Left kidney (tissue), 8 donors: ENCODE measurements at places on chromosomes 1 and 21.
A peak's percentile ranks its signal among the peaks of the same experiment; 100 is the strongest.

DNA sequence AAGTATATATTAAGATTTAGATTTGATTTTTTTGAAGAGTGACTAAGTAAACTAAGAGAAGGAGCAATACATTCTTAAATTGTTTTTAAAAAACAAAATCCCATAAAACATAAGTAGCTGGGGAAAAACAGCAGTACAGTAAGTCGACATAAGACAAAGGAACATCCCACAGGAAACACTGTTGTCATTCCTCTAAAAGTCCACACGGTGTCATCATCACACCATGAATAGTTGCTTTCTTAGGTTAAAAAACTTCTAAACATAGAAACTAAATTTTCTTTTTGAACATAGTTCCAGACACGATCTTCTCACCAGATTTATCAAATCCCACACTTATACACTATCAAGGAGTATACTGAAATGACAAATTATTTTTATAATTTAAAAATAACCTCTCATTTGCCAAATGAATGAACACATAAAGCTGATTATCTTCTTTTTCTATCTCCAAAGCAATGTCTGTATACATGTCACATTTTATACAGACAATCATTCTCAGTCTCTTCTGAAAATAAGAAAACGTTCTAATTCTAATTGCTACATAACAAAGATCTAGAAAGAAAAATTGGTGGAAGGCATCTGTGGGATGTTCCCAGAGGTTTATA lies 15.8 kb downstream of the ODF2L start:
- peak; percentile 70 for DNase-seq

GRCh38 chr1:67118191-67118590 lies 16.6 kb downstream of the C1orf141 start:
- DNase-seq = no peak

DNA sequence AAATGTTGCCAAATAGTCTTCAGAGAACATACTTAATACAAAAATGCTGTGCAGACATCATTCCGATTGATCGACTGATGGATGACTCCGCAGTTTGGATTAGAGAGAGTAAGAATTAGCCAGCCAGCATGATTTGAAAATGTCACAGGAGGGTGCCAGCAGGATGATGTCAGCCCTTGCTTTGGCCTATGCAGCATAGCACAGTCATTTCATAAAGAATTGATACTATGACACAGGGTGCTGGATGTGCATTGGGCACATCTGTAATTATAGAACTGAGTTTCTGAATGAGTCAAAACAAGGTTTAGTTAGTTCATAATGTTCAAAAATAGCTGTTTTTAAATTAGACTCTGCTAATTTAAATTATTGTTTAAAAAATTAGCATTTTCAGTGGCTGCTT lies 21.6 kb upstream of the TRAF5 start:
- no peak for DNase-seq

DNA sequence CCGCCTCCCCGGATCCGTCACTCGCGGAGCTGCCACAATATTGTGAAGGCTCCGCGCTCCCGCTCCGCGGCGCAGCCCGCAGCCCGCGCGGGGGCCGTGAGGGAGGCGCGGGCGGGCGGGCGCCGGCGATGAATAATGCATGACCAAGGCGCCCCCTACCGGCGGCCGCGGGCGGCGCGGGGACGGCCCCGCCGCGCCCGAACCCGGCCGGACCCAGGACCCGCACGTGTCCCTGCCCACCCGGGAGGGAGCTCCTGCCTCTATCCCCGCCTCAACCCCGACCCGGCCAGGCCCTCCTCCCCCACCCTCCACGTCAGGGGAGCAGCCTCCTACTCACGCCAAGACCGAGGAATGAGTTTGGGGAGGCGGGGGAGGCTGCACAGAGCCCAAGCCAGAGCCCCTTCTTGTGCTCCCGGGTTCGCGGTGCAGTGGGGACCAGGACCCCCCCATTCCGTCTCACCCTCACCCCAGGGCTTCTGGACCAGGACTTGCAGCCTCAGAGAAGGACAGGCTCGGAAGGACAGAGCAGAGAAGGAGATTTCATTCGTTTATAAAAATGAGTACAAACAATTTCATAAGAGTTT lies 70.8 kb upstream of the CASZ1 start:
- DNase-seq = no peak

DNA sequence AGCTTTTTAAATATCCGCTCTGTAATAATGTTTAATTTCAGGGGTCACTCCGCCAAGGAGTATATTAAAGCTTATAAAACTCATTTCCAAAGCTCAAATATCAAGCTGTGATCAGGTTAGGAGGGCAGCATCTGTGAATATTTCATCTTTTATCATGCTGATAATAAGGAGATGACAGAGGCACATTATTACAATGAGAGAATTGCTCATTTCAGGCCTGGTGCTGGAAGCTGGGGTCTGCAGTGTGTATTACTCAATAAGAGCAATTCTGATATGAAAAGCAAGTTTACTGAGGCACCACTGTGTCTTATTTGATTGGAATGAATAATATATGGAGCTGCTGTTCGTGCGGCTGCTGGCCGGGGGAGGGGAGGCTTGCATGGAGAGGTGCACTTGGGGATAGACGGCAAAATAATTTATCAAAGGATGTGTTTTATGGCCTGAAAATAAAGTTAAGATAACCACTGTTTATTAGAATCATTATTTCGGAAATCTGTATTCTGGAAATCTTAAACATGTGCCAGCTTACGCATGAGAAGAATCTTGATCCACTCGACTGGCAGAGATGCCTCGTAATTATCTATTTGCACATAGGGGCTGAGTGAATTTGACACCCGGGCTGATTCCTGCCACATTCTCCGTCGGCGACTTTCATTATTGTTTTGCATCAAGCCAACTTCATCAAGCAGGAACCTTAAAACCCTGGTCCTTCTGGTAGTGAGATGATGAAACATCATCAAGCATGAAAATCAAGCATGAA lies 173.2 kb downstream of the RRAGC start:
- DNase-seq = no peak

DNA sequence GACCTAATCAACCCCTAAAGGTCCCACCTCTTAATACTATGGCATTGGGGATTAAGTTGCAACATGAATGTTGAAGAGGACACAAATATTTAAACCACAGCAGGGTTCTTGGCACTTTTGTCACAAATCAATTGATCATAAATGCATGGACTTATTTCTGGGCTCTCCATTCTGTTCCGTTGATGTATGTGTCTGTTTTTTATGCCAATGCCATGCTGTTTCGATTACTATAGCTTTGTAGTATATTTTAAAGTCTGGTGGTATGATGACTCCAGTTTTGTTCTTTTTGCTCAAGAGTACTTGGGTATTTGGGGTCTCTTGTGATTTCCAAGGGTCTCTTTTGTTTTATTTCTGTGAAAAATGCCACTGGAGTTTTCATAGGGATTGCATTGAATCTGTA lies 34.7 kb upstream of the PLA2G2A start:
- no peak for DNase-seq

- DNase-seq = peak; percentile 70
Measured at GRCh38 chr1:169546087-169546995, 39.9 kb downstream of the F5 start.

DNA sequence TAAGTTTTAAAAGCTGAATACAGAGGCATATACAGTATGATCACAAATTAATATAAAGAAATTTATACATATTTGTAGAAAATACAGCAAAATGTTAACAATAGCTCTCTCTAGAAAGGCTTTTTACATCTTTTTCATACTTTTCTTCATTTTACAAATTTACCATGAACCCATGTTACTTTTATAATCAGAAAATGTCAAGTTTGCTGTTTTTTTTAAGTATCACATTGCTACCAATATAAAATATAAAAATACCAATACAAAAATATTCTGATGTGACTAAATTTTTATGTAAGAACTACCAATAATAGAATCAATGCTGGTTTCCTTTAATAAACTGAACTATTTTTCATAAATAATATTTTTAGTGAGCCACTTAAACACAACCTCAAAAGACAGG lies 84.4 kb upstream of the TTC39A start:
- no peak for DNase-seq

- no peak for DNase-seq
Measured at GRCh38 chr1:213933336-213933735, 54.4 kb upstream of the PROX1 start.

GRCh38 chr1:153251087-153251486 lies 8.4 kb upstream of the LORICRIN start:
- no peak for DNase-seq

DNA sequence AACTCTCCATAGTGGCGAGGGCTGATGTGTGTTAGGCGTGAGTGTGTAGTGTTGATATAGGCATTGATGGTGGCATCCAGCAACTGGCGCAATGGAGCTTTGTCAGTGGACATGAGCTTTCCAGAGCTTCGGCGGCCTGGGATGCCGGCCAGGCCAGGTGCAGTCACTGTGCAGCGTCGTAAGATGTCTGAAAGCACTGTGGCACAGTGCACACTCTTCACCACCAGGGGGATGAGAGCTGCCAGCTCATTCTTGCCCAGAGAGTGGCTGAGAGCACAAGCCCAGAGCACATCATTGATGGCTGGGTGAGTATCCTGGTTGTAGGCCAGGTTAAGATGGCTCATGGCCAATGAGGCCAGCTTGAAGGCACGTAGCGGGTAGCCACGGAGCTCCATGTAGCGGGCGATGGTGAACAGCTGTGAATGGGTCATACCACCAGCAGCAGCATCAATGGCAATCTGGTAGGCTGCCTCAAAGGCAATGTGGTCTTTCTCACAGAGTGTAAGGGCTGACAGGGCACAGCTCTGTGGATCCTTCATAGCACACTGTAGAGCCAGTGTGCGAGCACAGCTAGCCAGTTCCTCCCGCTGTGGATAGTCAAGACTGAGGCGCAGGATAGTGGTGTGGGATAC lies 6.7 kb downstream of the UROD start:
- DNase-seq = peak; percentile 45

GRCh38 chr1:225863167-225863566 lies 19.0 kb downstream of the TMEM63A start:
- no peak for DNase-seq

DNA sequence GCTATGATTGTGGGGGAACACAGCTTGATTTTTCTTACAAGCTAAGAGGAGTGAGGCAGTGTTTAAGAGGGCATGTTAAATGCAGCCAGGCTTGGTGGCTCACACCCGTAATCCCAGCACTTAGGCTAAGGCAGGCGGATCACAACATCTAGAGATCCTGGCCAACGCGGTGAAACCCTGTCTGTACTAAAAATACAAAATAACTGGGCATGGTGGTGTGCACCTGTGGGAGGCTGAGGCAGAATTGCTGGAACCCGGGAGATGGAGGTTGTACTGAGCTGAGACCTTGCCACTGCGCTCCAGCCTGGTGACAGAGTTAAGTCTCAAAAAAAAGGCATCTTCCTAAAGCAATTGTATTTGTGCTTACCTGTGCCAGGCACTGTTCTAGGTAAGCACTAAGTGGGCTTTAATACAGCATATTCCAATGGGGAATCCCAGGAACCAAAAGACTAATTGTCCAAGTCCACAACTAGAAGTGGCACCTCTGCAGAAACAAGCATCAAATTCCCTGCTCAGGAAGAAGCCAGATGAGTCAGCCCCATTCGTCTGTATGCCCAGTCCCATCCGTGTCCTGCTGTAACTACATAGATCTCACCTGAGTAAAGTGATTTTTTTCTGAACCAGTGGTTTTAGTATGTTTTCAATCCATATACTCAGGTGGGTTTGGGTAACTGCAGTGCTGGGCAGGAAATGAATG lies 4.6 kb downstream of the RCC1 start:
- no peak for DNase-seq

- DNase-seq = no peak
Measured at GRCh38 chr1:108843390-108844137, 13.3 kb downstream of the AKNAD1 start.

GRCh38 chr1:82348487-82348886 lies 547.8 kb downstream of the ADGRL2 start:
- DNase-seq = no peak

DNA sequence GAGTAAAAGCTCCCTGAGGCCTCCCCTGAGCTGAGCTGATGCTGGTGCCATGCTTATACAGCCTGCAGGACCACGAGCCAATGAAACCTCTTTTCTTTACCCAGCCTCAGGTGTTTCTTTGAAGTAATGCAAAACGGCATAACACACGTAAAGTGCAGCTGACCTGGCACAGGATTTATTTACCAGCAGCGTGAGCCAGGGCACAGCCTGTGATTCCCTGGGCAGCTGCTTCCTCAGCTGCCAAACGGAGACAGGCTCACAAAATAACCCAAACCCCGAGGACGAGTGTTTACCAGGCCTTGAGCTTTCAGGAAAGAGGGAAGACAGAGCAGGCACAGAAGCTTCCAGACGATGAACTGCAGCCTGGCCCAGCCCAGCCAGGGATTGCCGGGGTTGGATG lies 120.6 kb upstream of the ARHGEF16 start:
- no peak for DNase-seq

DNA sequence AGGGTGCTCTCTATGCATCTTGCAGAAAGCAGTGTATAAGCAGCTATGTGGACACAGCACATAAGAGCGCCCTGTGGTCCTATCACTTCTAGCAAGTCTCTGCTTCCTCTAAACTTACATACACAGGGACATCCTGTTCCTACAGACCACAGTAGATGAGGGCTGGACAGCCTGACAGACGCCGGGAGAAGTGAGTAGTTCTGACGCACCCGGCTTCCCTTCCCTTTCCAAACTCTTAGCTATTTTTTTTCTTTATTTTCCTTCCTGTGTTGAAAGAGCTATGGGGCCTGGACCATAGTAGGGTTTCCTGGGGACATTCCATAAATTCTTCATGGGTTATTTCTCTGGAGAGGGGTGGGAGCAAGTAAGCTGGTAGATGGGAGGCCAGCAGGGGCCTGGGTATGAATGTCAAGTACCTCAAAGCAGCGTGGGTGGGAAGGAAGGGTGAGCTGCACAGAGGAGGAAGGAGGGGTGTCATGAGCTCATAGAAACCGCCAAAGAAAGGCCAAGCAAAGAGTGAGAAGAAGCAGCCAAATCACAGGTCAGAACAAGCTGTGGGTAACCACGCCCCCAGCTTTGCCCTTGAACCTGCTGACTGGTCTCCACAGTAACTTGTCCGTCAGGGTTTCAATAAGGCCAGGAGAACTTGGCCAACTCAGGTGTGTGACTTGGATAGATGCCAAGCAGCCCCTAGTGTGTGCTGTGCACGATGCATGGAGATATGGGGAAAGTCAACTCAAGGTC lies 36.6 kb downstream of the PLXNA2 start:
- no peak for DNase-seq

- DNase-seq = no peak
Measured at GRCh38 chr1:244155661-244156060, 104.6 kb downstream of the ZBTB18 start.

GRCh38 chr1:46983830-46984586 lies 39.5 kb upstream of the CYP4X1 start:
- no peak for DNase-seq

DNA sequence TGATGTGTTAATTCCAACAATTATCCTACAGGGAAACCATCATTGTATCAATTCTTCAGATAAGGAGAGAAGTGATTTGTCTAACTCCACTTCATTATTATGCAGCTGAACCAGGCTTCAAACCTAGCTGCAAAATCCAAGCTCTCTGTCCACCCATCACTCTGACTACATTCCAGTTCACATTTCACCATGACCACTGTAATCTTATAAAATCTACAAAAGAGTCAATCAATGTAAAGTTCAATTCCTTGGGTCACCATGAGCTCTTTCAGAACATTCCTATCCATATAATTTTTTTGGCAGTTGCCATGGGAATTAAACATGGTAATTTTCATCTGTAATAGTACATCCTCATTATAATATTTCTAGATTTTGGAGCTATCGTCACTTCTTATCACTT lies 100.9 kb downstream of the PLPPR5 start:
- no peak for DNase-seq
